ENCODE measurements at places on chromosomes 7 and 10. TPM values are rescaled to one million over a fixed set of nuclear protein-coding genes. Genes with fewer than 3 reads are reported as not detected.

Gene SAMD9
- total RNA-seq = 7.4 TPM

Gene ZNF425
- 4.6 TPM for total RNA-seq

Gene MMP21
- 0.23 TPM for total RNA-seq

Gene MRC1
- total RNA-seq = 16.8 TPM

Gene STK31
- 0.64 TPM for total RNA-seq

Gene ACHE
- 25.6 TPM for total RNA-seq

Gene CDK14
- 69.2 TPM for total RNA-seq

Gene ADAP1
- total RNA-seq = 18.6 TPM

Gene MMRN2
- 40.6 TPM for total RNA-seq
